ENCODE measurements at places on chromosomes 7 and 10. TPM values are rescaled to one million over a fixed set of nuclear protein-coding genes. Genes with fewer than 3 reads are reported as not detected.

Gene SLIT1
- 0.59 TPM for total RNA-seq

Gene RBP3
- total RNA-seq = not detected

Gene GPR26
- not detected for total RNA-seq

Gene AGR3
- not detected for total RNA-seq

Gene TRIM50
- 0.20 TPM for total RNA-seq

Gene RFC2
- total RNA-seq = 17.0 TPM

Gene GPR85
- total RNA-seq = 1.9 TPM

Gene EGFR
- total RNA-seq = 45.7 TPM

Gene TEX36
- not detected for total RNA-seq

Gene AUTS2
- total RNA-seq = 61.0 TPM

Gene MPP7
- 15.9 TPM for total RNA-seq

Gene MSMB
- 4.8 TPM for total RNA-seq

Gene NEUROG3
- not detected for total RNA-seq
